ENCODE measurements at places on chromosomes 13 and 19. TPM values are rescaled to one million over a fixed set of nuclear protein-coding genes. Genes with fewer than 3 reads are reported as not detected.

The SIAH3 gene
- total RNA-seq: not detected

The OVOL3 gene
- not detected for total RNA-seq

The KIR2DL3 gene
- total RNA-seq: not detected

The SHISA2 gene
- 0.09 TPM for total RNA-seq

The ZNF780B gene
- 16.3 TPM for total RNA-seq

The CCNA1 gene
- 1.2 TPM for total RNA-seq

The ZNF829 gene
- 2.6 TPM for total RNA-seq

The INAFM1 gene
- total RNA-seq: 2.7 TPM

The RFXANK gene
- total RNA-seq: 40.3 TPM

Data from smooth muscle cell of the umbilical artery (primary cell).